H54 (cell line): ENCODE measurements at places on chromosomes 3 and 15.

- no peak for DNase-seq
Observed at GRCh38 chr3:132605374-132605792, 8.3 kb downstream of the ACKR4 start.

- DNase-seq, result no peak
Observed at GRCh38 chr15:96329403-96329981, 1.0 kb upstream of the NR2F2 start.

- no peak for DNase-seq
Observed at GRCh38 chr3:126678693-126679317, 23.9 kb upstream of the TXNRD3 start.

- no peak for DNase-seq
Observed at GRCh38 chr3:139225548-139225947, 118.3 kb upstream of the MRPS22 start.

GRCh38 chr3:123021996-123022510 lies 5.5 kb downstream of the SEMA5B start:
- DNase-seq, result no peak

DNA sequence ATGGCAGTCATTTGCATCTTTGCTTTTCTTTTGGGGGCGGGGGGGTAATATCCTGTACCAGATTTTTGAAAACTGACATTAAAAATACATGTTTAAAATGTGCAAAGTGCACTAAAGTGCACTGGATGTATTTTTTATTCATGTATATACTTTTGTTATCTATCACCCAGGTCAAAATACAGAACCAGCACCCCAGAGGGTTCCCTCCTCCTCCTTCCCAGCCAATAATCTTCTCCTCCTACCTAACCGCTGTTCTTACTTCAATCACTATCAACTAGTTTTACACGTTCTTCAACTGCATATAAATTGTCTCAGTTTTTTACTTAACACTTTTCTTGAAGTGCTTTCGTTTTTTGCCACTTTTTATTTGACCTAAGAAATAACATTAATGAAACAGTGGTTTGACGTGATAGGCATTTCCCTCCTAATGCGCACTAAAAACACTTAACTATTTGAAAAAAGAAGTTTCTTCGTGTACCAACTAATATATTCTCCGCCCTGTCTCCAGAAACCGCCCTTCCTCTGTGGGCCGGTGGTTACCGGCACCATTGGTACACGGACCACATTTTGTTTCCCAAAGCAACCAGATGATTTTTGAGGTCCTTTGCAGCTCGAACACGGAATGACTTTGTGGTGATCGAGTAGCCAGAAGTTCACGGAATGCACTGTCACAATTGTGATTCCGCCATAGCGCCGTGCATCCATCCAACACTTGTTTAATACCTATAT lies 836 bp upstream of the AKAP13 start:
- no peak for DNase-seq

GRCh38 chr3:27789420-27789819 lies 67.3 kb upstream of the EOMES start:
- DNase-seq, result no peak

GRCh38 chr3:72232777-72233176 lies 447.8 kb upstream of the PROK2 start:
- no peak for DNase-seq

- DNase-seq, result peak; percentile 84
Observed at GRCh38 chr3:101676216-101676764, 642 bp downstream of the ZBTB11 start.

- DNase-seq, result no peak
Observed at GRCh38 chr15:101461097-101461496, 28.4 kb downstream of the PCSK6 start.

GRCh38 chr3:156445117-156446090 lies 109.5 kb downstream of the SSR3 start:
- no peak for DNase-seq

GRCh38 chr15:85615930-85616329 lies 178.8 kb downstream of the KLHL25 start:
- DNase-seq, result no peak

DNA sequence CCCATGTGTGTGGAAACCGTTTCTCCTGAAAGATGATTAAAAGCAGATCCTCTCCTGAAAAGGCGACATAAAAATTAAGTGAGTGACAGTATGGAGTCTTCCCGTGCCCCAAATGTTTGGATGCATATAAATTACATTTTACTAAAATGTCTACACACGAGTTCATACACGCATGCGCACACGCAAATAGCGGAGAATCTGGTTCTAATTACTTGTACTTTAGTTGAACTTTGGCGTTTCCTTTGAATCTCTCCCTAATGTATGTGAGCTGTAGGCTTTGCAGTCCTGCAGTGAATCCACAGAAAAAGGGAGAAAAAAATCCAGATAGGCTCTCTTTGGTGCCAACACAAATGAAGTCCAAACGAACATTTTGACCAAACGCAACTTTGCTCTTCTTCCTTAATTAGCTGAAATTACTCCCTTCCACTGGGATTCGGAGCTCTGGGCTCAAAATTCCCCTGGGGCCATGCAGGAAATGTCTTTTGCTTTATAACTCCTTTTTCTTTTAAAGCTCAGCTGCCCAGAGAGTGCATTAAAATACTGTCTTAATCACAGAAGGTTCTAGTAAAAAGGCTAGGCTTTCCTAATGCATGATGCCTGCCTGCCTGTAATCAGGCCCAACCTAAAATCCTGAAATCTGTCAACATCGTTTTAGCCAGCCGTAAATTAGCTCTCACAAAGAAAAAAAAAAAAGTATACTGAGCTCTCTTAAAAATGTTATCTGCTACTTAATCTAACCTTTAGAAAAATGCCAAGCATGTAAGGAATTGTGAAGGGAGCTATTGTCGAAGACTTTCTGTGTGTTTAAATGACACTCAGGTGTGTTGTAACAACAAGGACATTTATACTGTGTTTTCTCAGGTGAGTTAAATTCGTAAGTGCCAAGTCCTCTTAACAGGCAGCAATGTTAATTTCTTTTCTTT lies 26.2 kb downstream of the RARB start:
- no peak for DNase-seq

DNA sequence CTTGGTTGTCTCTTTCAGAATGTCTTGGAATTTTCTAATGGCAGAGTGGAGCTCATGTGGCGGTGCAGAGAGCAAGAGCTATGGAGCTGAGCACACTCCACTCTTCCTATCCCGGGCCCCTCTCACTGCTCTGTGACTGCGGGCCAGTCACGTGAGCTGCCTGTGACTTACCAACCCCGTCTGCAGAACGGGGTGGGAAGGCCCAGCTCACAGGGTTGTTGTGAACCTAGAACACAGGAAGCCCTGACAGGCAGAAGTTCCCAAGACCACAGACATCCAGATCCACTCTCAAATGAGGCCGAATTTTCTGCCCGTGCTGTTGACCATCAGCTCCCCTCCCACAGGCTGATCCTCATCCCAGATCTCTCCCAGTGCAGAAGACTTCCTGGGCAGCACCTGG lies 35.5 kb upstream of the PLXNA1 start:
- DNase-seq, result no peak

DNA sequence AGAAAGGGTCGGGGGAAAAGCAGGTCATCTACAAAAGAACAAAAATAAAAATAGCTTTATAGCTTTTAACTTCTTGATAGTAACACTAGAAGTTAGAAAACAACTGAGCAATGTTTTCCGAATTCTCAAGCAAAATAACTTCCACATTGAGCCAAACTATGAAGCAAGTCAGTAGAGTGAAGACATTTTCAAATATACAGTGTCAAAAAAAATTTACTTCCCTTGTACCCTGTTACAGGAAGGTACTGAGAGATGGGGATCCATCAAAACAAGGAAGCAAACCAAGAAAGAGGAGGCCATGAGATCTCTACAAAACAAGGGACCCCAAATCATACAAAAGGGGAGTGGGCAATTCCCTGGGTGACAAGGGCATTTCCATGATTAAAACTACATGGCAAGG lies 26.6 kb upstream of the STIMATE start:
- DNase-seq, result no peak

DNA sequence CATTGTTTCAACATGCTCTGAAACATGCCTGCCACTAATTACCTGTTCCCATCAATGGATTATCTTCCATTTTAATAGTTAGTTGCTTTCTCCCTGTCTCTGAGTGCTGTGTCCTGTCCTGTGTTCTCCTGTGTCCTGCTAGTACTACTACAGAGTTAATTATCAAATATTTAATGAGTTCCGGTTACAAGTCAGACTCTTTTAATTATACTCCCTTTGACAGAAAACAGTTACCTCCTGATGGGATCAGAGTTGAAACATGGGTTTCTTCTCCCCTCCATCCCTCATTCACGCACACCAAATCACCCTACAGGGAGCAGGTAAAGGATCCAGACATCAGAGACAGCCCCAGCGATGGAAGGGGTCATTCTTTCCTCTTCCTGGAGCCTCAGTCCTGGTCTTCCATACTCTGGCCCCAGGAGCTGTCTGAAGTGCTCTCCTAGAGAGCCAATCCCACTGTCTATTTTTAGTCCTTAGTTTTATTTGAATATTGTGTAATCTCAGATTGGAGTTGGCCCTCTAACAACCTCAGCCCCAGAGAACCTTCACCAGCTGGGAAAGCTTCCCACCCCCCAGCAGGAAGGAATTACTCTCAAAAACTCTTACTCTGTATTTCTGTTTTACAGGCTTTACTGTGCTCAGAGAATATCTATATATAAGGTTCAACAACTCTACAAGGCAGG lies 137.0 kb upstream of the C2CD4B start:
- no peak for DNase-seq

DNA sequence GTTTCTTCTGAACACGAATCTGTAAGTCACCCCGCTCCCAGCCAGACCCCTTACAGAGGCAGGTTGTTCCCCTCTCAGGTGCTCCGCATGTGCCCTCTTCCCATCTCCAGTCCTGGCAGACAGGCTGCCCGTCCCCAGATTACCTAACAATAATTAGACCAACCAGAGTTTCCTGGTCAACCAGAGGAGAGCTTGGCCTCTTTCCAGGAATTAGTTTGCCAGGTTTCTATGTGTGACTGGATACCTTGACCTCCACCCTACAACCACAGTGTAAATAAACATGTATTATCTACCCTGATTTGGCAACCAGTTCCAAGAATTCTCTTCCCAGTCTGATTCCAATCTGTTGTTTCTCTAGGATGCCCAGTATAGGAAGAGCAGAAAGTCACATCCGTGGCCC lies 178.0 kb upstream of the UMPS start:
- DNase-seq, result no peak

DNA sequence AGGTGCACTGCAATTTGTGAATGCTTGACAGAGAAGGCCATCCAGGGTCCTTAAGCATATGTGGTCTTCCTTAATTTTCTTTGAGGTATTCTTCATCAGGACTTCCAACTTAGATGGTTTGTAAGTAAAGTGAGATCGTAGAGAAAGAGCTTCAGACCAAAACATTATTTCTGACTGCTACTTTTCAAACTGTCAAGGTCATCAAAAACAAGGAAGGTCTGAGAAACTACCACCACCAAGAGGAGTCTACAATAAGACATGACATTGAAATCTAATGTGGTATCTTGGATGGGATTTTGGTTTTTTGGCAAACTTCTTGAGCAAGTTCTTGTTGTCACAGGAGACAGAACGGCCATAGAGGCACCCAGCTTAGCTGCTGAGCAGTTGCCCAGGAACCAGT lies 20.0 kb upstream of the RNF111 start:
- no peak for DNase-seq

GRCh38 chr3:171320750-171321558 lies 139.3 kb downstream of the TNIK start:
- DNase-seq, result no peak

- no peak for DNase-seq
Observed at GRCh38 chr15:52529341-52529924, 753 bp upstream of the MYO5A start.

DNA sequence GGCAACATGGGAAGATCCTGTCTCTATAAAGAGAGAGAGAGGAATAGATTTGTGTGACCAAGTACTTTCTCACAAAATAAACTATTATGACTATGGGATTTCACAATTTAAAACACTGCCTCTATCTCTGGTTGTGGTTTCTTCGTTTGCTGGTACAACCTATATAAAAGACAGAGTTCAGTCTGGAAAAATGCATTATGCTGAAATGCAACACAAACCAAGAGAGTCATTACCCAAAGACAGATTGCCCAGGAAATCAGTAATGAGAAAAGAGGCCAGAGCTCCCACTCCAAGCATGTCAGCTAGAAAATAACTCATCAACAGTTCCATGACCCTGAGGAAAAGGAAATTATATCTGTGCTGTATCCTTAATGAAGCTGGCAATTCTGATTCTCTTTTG lies 23.2 kb downstream of the GPR176 start:
- no peak for DNase-seq

DNA sequence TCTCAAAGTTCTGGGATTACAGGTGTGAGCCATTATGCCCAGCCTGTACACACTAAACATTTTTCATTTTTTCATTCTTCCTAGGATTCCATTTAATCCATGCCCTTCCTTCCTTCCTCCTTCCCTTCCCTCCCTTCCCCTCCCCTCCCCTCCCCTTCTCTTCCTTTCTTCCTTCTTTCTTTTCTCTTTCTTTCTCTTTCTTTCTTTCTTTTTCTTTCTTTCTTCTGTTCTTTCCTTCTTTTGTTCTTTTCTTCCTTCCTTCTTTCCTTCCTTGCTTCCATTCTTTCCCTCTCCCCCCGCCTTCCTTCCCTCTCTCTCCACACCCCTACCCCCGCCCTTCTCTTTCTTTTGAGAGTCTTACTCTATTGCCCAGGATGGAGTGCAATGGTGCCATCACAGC lies 40.9 kb upstream of the ATP13A3 start:
- DNase-seq, result no peak

GRCh38 chr15:42077689-42078088 lies 16.7 kb downstream of the PLA2G4D start:
- DNase-seq, result no peak

GRCh38 chr3:197501879-197502620 lies 53.7 kb downstream of the BDH1 start:
- no peak for DNase-seq

DNA sequence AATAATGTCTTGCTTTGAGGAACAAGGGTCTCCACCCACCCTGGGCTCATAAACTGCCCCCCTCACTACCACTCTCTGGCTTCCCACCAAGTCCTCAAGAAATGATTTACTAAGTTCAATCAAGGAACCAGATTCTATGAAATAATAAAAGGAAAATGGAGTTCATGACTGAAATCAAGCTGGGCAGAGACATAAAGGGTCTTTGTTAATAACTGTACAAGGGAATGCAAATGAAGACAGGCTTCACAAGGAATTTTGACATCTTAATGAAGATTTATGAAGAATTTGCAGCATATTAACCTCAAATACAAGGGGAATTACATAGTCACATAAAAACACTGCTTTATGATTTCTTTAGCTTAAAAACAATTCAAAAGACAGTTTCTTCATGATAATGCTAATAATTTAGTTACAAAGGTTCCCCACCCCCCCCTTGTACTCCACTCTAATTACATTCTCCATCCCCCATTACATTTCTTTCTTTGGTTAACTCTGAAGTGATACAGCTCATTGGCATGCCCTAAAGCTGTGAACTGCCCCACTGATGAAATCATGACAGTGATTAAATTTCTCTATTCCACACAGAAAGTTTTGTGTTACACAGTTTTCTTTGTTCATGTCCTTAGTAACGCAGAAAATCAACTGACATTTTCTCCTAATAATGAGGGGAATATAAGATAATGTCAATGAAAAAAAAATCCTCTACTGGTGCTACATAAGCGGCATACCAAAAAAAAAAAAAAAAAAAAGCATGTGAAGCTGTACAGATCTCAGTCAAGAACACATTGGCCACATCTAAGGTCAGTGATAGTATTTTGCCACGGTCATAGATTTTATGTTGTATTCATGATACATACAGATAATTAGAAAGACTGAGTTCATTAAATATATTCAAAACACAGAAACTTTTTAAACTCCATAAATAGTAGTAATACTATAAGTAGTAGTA lies 54.4 kb downstream of the WWTR1 start:
- no peak for DNase-seq
